Activated CD4-positive, alpha-beta T cell treated with anti-CD3 and anti-CD28 coated beads, Interleukin-2, amount 10 ng/mL, durations not matched to agents 7 days and 5 days (primary cell): ENCODE measurements at places on chromosomes 6 and 20. TPM values are rescaled to one million over a fixed set of nuclear protein-coding genes. Genes with fewer than 3 reads are reported as not detected.

GRCh38 chr6:2061880-2062279, 183.5 kb downstream of the GMDS start:
- DNase-seq = no peak

- DNase-seq = no peak
Observed at GRCh38 chr6:20235041-20235440, 22.8 kb upstream of the MBOAT1 start.

DNA sequence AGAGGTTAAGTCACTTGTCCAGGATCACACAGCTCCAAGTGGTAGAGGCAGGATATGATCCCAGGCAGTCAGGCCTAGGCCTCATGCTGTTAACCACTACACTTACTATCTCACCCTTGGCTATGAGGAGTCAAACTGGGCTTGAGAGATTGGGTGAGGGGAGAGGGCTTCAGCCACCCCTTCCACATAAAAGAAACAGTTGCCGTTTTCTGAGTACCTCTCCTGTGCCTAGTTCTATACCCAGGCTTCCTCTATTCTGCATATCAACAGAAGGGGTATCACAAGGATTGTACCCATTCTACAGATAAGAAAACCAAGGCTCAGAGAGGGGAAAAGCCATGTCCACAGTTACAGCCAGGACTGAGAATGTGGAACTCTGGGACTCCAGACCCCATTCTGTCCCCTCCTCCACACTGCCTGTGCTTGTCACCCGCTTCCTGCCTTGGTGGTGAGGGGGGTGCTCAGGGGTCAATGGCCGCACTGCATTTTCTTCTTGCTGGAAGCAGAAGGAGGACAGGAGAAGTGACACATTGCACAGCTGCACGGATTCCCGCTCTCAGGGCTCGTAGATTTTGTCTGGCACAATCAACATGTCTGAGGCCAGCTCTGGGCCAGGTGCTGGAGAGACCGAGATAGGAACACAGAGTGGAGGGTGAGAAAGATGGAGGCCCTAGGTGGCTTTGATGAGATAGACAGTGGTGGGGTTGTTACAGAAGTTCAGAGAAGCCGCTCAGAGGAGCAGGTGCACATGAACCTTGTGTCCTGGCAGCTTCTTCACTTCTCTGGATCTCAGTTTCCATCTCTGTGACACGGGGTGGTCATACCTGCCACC, 108.4 kb upstream of the PTPN1 start:
- DNase-seq = no peak

- peak; percentile 81 for DNase-seq
Observed at GRCh38 chr6:28161410-28162079, 19.9 kb downstream of the ZKSCAN8 start.

DNA sequence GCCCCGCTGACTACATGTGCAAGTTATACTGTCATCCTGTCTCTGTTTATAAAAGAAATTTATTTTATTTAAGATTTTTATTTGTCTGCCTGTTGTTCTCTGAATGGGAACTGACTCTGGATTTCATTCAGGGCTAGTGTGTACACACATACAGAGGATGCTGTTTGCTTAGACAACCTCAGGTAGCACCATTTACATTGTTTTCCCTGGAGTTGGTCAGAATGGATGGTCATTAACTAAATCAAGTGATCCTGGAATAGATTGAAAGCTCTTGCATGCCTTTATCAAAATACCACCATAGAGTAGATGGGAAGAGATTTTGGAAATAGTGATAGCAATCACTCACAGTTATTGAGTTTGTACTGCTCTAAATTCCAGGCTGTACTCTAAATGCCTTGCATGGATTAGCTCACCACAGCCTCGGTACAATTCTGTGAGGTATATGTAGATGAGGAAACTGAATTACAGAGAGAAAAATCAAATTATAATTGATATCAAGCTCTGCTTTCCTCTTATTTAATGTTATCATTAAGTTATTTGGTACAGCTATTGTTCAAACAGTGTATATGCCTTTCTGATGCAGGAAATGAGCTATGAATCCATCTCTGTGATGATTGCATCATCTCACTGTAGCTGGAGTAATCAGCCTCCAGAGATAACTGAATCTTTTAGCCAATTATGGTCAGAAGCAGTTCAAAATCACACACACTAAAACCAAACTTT, 51.9 kb downstream of the RNF217 start:
- DNase-seq = no peak

- DNase-seq = no peak
Observed at GRCh38 chr6:98779618-98780017, 54.8 kb upstream of the POU3F2 start.

DNA sequence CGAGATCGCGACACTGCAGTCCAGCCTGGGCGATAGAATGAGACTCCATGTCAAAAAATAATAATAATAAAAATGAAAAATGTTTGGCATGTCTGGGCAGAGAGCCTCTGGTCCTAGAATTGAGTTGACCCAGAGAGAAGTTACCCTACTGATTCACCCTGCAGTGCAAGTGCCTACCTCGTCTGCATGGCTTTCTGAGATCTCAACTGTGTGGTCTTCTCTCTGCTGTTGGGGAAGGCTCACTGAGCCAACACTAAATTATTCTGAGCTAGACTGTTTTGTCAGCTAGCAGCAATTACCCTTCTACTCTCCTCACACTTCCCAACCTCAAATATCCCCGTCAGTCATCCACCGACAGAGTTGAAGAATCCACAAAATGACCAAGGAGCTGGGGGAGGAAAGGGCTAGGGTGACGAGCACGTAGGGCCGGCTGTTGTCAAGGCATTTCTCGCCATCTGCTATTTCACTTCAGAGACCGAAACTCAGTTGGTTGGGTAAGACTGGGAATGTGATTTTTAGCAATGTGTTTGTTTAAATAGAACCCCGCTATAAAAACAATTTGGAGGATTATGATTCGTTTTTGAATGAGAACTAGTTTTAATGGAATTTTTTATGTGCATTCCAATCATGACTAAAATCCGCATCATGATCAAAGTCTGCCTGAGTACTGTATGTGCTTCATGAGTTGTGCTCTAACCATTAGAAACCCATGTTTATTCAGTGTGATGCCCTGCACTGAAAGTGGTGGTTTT, 9.4 kb downstream of the MAS1 start:
- DNase-seq = no peak

Gene TPMT
- total RNA-seq = 5.8 TPM

DNA sequence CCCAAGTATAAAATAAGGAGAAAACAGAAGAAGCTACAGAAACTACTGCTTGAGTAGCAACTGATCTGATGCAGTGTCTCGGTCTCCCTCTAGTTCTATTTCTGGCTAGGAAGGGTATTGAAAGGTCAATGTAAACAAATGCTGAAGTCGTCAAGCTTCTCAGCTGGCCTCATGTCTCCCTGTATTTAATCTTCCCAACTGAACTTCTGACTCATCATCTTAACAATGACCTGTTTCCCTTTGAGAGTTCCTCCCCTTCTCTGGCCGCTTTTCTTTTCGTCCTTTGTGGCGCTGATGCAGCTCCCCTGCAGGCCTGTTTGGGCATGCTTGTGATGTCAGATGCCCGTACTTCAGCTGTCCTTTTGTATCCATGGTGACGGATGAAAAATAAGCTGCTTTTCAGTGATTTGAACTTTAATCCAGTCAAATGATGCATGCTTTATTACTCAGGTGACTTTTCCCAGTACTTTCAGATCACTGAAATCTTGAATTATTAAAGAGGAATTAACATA, 7.8 kb upstream of the LCA5 start:
- DNase-seq = no peak

GRCh38 chr6:71619836-71620235, 266.5 kb upstream of the RIMS1 start:
- DNase-seq = no peak

Gene BMP2
- total RNA-seq = not detected

GRCh38 chr20:32621891-32622584, 36.9 kb upstream of the NOL4L start:
- DNase-seq = no peak

Gene UBE2C
- total RNA-seq = 232 TPM

Gene CALHM4
- total RNA-seq = not detected

- DNase-seq = no peak
Observed at GRCh38 chr6:161919691-161920090, 645.8 kb upstream of the AGPAT4 start.

DNA sequence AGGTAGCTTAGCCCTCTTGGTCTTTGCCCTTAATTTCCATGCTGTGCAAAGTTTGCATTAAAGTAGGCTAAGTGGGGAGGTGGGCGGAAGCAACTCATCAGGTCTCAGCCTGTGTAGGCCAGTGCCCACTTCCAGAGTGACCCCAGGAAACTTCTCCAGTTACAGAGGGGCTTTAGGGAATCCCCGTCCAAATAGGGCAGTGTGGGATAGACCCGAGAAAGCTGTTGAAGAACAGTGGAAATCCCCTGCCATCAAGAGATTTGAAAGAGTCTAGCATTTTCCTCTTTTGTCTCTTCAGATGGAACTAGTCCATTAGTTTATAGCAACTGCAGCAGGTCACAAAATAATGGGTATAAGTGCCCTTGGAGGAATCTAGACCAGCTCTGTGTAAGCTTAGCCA, 20.2 kb downstream of the SF3B5 start:
- no peak for DNase-seq

Gene CAP2
- not detected for total RNA-seq

Gene SLC24A3
- not detected for total RNA-seq

Gene SLC2A4RG
- 105 TPM for total RNA-seq

DNA sequence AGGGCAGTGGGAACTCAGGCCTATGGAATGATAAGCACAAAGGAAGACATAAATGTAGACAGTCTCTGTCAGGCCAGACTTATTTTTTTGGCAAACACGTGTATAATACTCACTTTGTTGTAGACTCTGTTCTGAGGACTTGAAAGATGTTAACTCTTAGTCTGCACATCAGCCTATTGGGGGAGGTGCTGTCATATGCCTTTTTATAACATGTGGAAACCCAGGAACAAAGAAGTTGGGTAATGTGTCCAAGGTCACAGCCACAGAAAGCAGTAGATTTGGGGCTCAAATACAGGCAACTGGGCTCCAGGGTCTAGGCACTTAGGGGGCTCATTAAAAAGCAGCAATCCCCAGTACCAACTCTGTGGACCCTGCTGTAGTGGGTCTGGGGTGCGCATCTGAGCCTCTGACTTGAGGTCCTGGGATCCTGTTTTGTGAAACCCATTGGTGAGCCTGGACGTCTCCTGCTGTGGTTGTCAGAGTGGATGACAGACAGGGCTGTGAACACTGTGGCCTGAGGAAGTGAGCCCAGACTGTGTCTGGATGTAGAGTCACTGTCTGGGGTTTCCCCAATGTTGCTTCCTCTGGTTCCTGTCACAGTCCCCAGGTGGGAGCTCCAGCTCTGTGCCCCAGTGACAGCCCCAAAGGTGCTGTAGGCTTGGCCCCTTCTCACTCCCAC, 50.0 kb downstream of the CDH26 start:
- no peak for DNase-seq

Gene ID4
- total RNA-seq = not detected

DNA sequence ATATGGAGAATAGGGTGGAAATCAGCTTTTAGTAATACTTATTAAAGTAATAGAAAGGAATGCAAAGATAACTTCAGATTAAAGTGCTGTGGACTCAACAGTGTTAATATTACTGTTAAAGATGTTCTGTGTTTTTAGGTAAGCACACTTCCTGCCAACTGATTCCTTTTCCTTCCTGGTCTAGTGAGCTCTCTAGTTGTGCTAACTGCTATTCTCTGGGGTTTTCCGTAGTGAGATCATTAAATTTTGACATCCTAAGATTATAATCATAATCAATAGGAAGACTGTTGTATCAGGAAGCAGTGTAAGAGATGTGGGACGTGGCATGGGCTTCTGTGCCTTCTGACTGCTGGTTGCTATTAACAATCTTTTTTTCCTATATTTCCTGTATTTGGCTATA, 1.2 kb upstream of the TMEM217 start:
- DNase-seq = no peak
